Stimulated activated CD4-positive, alpha-beta T cell treated with anti-CD3 and anti-CD28 coated beads, Interleukin-1b, Interleukin-23, amount 100 ng/mL, for 1 hour (primary cell): ENCODE measurements at places on chromosomes 11 and 22.

DNA sequence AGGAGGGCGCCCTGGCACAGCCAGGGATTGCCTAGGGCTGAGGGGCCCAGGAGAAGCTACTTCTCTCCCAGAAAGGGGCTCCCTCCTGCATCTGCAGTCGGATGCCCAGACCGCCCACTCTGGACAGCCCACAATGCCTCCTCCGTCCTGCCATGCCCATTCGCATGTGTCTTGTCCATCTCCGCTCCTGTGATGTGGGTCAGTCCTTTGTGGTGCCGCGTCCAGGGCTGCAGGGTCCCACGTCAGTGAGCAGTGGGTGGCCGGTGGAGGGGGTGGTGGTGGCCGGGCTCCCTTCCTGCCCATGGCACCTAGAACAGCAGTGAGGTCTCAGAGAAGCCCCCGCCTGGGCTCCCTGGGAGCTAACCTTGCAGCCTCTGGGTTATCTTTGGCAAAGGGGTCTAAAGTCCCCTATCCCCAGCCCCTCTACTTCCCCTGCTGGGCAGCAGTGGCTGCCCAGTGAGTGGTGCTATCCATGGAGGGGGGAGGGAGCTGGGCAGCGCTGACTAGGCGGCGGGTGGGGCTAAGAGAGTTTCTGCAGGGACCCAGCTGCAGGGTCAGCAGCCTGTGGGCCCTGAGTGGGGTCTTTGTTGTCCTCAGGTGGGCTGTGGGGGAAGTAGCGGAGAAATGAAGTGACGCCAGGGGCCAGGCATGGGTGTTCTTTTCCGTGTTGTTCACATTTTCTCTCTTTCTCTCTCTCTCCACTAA lies 41.1 kb downstream of the KCNC1 start:
- DNase-seq, result no peak

GRCh38 chr22:20577549-20577975 lies 70.2 kb downstream of the MED15 start:
- DNase-seq, result no peak

DNA sequence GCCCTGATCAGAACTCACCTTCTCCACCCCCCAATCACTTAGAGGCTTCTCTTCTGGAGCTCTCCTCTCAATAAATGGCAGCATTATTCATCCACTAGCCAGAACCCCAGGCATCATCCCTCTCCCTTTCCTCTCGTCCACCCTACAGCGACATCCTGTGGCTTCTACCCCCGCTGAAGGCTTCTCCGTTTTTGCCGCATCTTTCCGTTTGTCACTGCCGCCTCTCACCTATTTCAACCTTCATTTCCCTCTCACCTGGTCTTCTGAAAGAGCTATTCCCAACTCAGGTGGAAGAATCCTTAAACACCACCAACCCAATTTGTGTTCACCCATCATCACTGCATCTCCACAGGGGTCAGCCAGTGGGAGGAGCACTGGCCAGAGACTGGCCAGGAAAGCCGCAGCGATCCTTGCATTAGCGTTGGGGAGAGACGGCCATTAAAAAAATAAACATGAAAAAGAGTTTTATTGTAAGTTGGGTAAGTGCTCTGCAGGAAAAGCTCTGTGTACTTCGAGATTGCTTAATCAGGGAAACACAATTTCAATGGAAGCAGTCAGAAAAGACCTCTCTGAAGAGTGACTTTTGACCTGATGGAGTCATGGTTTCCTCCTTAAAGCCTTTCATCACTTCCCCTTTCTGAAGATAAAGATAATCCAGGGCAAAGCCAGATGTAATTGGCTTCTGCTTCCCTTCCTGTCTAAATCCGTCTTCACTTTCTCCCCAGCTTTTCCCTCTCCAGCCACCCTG lies 36.7 kb downstream of the SPATA19 start:
- DNase-seq, result no peak

DNA sequence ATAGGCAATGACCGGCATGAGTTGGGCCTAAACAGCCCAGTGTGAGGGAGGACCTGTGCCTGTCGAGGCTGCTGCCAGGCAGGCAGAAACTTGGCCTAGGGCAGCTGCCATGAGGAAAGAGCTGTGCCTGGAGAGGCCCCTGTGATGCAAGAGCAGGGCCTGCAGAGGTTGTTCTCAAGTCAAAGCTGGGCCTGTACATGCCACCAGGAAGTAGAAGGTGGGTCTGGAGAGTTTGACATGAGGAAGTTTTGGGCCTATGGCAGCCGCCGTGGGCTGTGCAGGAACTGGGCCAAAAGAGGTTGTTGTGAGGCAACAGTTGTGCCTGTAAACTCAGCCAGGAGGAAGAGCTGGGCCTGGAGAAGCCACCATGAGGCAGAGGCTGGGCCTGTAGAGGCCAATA lies 43.2 kb downstream of the OR4C45 start:
- no peak for DNase-seq
